ENCODE measurements at places on chromosomes 12 and 14.

GRCh38 chr12:110739488-110739887 lies 3.2 kb downstream of the PPP1CC start:
- peaks cover 6% of the 10 kb centered on the region for H3K36me3 ChIP-seq
- no peak for DNase-seq
- H3K27ac ChIP-seq, result no peak overlapping the region
- no peak overlapping the region for H3K4me3 ChIP-seq

DNA sequence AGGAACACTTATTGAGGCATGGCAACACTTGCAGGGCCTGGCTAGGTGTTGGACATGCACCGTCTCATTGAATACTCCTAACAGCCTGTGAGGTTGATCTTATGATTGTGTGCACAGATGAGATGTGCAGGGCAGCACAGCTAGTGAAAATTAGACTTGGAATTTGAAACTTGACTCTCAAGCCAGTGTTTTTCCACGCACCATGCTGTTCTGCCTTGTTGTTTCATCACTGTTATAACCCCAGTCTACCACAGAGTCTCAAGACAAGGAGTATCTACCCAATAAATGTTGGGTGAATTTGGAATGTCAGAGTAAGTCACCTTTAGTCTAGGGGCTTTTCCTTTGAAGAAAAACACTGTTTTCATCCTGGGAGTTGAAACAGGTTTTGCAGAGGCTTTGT lies 55.8 kb upstream of the LRIG3 start:
- no peak overlapping the region for H3K4me3 ChIP-seq
- no peaks in the 10 kb centered on the region for H3K36me3 ChIP-seq
- H3K4me1 ChIP-seq, result no peaks in the 10 kb centered on the region
- no peak overlapping the region for H3K27ac ChIP-seq
- DNase-seq, result peak; percentile 11
- no peaks in the 10 kb centered on the region for H3K27me3 ChIP-seq

- no peak for DNase-seq
- H3K36me3 ChIP-seq, result no peaks in the 10 kb centered on the region
- H3K4me3 ChIP-seq, result no peak overlapping the region
- H3K27ac ChIP-seq, result no peak overlapping the region
- H3K27me3 ChIP-seq, result no peaks in the 10 kb centered on the region
Observed at GRCh38 chr12:62983594-62983993, 48.6 kb upstream of the PPM1H start.

DNA sequence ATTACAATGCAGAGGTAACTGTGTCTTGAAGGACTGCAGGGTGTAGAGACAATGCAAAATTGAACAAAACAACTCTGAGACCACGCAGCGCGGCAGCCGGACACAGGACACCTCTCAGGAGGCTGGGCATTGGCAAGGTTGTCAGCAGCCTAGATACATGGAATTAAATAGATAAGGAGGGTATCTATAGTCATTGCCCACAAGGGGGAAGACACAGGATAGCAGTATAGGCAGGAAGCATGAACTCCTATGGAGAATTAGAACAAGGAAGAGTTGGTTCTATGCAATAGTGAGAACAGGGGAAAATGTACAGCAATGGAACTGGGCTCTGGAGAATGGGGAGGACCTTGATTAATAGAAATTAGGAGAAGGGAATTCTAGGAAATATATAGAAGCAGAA lies 164.1 kb downstream of the C12orf42 start:
- H3K4me1 ChIP-seq, result no peaks in the 10 kb centered on the region
- DNase-seq, result no peak
- H3K27ac ChIP-seq, result no peak overlapping the region
- no peaks in the 10 kb centered on the region for H3K27me3 ChIP-seq

DNA sequence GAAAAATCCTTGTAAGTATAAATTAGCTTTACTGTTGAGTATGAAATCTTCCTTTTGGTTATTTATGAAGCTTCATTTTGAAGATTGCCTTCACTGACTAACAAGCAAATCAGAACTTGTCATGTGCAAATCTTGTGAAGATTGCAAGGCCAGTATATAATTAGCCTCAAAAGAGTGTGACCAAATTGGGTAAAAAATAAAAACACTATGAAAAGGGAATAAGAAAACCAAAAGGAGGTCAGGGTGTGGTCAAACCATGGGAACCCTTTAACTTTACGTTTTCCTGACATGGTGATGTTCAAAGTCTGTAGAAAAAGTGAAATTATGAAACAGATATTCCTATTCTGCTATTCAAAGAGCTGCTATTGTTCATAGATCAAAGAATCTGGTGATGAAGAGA lies 230.3 kb downstream of the BCAT1 start:
- no peak for DNase-seq
- H3K4me1 ChIP-seq, result peaks cover 3% of the 10 kb centered on the region
- no peak overlapping the region for H3K4me3 ChIP-seq
- H3K36me3 ChIP-seq, result no peaks in the 10 kb centered on the region

- no peaks in the 10 kb centered on the region for H3K27me3 ChIP-seq
Observed at GRCh38 chr14:94321421-94322271, 1.5 kb downstream of the SERPINA6 start.

GRCh38 chr12:53182903-53183302 lies 2.2 kb upstream of the CSAD start:
- H3K36me3 ChIP-seq, result peaks cover 42% of the 10 kb centered on the region
- no peaks in the 10 kb centered on the region for H3K27me3 ChIP-seq
- peak overlapping the region; percentile 3 for H3K4me3 ChIP-seq
- peaks cover 17% of the 10 kb centered on the region for H3K4me1 ChIP-seq

GRCh38 chr12:1650260-1650977 lies 21.4 kb downstream of the WNT5B start:
- H3K4me1 ChIP-seq, result peaks cover 4% of the 10 kb centered on the region
- no peaks in the 10 kb centered on the region for H3K27me3 ChIP-seq
- peaks cover 13% of the 10 kb centered on the region for H3K36me3 ChIP-seq
- DNase-seq, result peak; percentile 20

DNA sequence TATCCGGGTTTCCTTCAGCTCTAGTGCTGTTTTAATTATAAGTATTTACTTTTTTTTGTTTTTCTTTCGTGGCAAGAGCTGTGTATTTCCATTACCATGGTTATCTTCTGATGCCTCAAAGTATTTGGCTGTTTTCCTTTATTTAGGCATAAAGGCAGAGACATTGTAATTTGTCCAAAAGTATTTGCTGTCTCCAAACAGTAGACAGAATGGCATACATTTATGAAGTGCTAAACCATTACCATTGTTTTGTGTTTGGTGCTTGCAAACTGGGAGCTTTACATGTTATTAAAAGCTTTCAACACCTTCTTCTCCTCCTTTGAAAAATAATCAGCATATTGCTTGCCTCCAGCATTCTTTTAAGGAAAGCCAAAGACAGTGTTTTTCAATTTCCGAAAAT lies 46.3 kb downstream of the FLRT2 start:
- peaks cover 19% of the 10 kb centered on the region for H3K4me1 ChIP-seq
- H3K27ac ChIP-seq, result no peak overlapping the region
- DNase-seq, result peak; percentile 31
- peaks cover 5% of the 10 kb centered on the region for H3K36me3 ChIP-seq

DNA sequence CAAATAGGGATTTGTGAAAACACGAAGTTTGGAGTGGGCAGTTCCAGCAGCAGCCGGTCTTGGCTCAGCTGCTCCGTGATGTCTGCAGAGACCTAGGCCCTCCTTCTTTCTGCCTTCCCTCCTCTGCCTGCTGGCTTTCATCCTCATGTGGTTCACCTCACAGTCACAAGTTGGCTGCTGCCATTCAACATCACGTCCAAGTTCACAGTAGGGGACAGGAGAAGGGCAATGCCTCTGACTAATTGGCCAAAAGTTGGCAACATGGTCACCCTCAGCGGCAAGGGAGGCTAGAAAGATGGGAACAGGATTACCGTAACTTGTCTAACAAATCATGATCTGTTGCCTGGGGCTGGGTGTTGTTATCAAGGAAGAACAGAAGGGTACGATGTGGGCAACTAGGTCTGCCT lies 7.8 kb upstream of the CACNA2D4 start:
- DNase-seq, result no peak
- H3K27ac ChIP-seq, result no peak overlapping the region
- H3K4me1 ChIP-seq, result no peaks in the 10 kb centered on the region
- peaks cover 66% of the 10 kb centered on the region for H3K27me3 ChIP-seq

DNA sequence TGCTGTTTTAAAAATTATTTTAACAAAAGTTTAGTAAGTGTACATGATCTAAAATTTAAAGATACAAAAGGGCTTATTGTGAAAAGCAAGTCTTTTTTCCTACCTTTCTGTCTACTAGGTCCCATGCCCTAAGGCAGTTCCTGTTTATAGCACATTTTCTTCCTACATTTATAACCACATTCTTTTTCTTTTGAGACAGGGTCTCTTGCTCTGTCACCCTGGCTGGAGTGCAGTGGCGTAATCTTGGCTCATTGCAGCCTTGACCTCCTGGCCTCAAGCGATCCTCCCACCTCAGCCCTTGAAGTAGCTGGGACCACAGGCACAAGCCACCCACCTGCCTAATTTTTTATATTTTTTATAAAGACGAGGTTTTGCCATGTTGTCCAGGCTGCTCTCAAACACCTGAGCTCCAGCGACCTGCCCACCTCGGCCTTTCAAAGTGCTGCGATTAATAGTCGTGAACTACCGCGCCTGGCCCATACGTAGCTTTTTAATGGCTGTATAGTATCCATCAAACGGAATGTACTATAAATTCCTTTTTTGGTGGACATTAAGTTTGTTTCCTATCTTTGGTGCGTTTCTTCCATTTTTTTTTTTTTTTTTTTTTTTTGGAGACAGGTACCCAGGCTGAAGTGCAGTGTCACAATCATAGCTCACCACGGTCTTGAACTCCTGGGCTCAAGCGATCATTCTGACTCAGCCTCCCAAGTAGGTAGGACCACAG lies 20.9 kb downstream of the FRS2 start:
- no peak overlapping the region for H3K27ac ChIP-seq
- H3K36me3 ChIP-seq, result peaks cover 4% of the 10 kb centered on the region
- DNase-seq, result no peak
- no peak overlapping the region for H3K4me3 ChIP-seq
- H3K27me3 ChIP-seq, result no peaks in the 10 kb centered on the region

GRCh38 chr12:28024231-28024995 lies 51.9 kb upstream of the PTHLH start:
- H3K4me3 ChIP-seq, result no peak overlapping the region
- no peaks in the 10 kb centered on the region for H3K27me3 ChIP-seq
- peaks cover 8% of the 10 kb centered on the region for H3K4me1 ChIP-seq
- H3K27ac ChIP-seq, result no peak overlapping the region
- peak; percentile 92 for DNase-seq

DNA sequence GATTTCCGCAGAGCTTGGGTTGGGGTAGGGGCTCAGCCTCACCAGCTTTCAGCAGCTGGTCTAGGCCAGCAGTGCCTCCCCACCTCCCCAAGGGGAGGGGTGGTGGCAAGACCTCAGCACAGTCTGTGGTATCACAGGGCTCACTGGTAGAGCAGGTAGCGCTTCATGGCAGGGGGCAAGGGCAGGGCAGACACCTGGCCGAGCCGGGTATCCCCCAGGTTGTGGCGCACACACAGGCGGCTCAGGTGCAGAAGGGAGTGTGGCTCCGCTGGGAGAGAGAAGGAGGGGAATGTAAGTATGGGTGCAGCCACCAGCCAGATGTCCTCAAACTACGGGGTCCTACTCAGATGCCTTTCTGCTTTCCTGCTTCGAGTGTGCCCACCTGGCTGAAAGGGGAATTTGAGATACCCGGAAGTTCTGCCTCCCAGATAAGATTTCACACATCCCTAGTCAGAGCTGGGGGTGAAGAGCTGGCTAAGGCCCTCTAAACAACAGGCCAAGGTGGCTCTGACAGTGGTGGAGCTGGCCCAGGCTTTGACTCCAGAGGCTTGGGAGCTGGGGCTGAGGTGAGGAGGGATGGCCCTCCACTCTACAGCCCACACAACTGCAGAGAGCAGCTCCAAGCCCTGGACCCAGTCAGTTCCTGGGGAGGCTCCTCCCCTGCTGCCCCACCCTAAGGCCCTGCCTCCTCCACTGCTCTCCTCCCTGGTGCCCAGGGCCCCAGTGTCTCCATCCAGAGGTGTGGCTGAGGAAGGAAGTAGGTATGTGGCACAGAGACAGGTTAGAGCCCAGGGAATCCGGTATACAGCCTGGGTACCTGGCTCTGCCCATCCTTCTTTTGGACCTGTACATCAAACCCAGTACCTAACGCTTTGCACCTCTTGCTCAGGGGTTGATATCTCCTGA lies 1.8 kb downstream of the SPSB2 start:
- peaks cover 34% of the 10 kb centered on the region for H3K36me3 ChIP-seq
- DNase-seq, result no peak
- H3K27ac ChIP-seq, result no peak overlapping the region
- peaks cover 19% of the 10 kb centered on the region for H3K4me1 ChIP-seq

- no peak overlapping the region for H3K27ac ChIP-seq
- H3K27me3 ChIP-seq, result no peaks in the 10 kb centered on the region
- H3K4me3 ChIP-seq, result no peak overlapping the region
- no peak for DNase-seq
- H3K4me1 ChIP-seq, result no peaks in the 10 kb centered on the region
Observed at GRCh38 chr12:12705838-12706520, 10.0 kb upstream of the GPR19 start.

DNA sequence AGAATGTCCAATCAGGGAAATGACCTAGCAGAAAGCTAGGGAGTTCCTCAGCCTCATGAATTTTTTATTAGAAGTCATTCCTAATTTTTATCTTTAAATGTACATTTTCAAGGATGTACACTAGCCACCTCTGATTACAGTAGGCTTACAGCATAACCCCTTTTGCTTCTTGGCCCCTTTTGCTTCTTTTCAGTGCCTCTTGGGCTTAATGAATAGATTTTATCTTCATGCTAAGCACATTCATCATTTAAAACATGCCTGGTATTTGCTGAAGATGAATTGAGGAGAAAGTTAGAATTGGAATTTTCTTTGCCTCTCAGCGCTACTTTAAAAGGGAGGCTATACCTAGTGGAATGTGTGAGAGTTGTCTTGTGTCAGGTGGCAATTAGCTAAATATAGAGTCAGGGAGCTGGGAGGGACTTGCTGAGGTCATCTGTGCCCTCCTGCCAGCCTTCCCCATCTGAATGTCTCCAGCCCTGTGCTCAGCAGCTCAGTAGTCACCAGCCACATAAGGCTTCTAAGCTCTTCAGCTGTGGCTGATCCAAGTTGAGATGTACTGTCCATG lies 132.1 kb downstream of the SAMD4A start:
- peaks cover 14% of the 10 kb centered on the region for H3K4me1 ChIP-seq
- no peaks in the 10 kb centered on the region for H3K27me3 ChIP-seq
- no peak overlapping the region for H3K27ac ChIP-seq
- H3K36me3 ChIP-seq, result peaks cover 13% of the 10 kb centered on the region

DNA sequence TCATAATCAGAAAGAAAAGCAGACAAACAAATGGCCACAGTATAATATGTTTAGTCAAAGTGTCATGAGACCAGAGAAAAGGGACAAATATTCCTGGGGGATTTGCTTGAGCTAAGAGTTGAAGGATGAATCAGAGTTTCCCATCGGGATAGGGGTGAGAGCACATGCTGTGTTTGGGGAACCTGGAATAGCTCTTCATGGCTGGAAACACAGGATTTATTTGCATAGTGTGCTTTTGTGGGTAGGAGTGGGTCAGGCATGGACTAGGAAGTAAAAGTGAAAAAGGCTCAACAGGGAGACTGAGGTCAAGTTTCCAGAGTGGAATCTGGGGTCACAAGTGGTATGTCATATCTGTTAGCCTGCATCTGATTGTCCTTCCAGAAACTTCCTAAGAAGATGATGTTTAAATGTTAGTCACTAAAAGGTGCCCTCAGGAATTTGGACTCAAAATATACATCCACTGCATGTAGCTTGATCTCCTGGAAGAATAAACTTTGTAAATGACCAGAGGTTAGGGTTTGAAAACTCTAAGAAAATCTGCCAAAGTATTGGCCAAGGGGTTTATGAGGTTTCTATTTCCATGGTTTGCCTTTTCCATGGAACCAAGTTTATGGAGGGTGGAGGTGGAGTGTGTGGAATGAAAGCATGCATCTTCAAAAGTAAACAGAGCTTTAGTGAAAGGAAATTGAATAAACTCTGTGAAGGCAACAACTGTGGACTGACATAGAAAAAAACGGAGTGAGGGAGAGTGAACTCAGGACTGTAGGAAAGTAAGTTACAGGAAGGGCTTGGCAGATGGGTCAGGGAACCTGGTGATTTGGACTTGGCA lies 344.6 kb downstream of the C12orf75 start:
- no peaks in the 10 kb centered on the region for H3K27me3 ChIP-seq
- peak; percentile 24 for DNase-seq
- no peaks in the 10 kb centered on the region for H3K36me3 ChIP-seq
- peak overlapping the region; percentile 89 for H3K27ac ChIP-seq
